ENCODE measurements at places on chromosomes 7 and 10.

DNA sequence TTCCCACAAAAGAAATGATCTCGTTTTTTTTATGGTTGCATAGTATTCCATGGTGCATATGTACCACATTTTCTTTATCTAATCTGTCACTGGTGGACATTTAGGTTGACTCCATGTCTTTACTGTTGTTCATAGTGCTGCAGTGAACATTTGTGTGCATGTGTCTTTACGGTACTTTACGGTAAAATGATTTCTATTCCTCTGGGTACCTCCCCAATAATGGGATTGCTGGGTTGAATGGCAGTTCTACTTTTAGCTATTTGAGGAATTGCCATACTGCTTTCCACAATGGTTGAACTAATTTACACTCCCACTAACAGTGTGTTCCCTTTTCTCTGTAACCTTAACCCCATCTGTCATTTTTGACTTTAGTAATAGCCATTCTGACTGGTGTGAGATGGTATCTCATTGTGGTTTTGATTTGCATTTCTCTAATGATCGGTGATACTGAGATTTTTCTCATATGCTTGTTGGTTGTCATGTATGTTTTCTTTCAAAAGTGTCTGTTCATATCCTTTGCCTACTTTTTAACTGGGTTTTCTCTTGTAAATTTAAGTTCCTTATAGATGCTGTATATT, 37.2 kb downstream of the MKLN1 start:
- DNase-seq: no peak

DNA sequence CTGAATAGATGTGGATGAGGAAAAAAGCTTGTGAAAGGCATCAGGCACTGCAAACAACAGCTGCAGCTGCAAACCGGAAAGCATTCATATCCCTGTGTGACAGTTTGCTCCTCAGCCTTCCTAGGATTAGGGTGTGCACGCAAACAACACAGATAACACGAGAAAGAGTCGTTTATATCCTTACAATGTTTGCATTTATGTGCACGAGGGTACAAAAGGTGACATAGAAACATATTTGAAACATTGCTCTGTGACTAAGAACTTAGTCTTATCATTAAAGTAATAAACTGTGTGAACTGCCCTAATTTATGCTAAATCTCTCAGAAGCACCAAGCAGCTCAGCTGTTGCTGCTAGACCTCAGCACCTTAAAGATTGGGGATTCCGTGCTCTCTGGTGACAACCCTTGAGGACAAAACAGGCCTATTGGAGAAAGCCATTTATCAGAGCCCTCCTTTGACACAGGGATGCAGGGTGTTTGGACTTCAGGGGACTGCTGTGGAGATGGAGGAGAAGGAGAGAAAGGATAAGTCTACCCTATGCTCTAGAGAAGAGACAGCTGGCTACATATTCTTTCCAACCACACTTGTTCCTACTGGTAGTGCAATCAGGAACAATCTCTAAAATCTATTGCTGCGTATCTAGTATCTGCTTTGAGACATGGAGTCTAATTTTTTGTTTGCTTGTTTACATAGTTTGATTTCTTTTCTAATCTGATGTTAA, 176.2 kb downstream of the GNAT3 start:
- no peak for DNase-seq

DNA sequence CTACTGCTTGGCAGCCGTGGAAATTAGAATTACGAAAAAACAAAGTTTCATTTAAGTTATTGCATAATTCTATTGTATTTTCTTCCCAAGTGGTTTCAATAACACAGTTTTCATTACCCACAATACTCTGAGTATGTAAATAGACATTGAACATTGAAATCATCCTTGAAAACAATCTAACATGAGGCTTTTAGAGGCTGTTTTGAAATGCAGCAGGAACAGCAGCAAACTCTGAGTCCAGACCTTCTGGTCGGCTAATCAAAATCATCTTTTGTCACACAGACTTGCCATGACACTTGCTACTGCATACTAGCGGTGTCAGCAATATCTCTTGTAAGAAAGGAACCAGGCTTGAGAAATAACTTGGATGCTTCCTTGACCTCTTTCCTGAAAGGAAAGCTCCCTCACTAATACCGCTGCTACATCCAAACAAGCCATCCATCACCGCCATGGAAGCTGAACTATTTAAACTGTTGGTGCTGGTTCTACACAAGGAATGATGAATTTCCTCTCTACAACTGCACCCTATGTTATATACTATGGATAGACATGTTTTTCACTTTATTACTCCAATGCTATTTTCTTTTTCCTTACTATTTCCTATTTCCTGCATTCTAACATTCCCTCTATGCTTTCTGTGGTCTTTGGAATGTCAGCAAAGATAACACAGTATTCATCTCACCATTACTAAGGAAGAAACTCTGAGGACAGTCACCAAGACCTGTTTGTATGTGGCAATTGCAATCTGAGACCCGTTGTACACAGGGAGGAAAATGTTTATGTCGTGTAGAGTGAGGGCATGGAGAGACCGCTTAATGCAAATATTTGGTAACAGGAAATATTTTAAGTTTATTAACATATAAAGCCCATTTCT, 130.8 kb downstream of the ITGA8 start:
- DNase-seq: no peak

- DNase-seq: peak; percentile 74
Observed at GRCh38 chr10:3783316-3783681, 1.7 kb downstream of the KLF6 start.

GRCh38 chr7:105112440-105113418, 98.7 kb downstream of the KMT2E start:
- DNase-seq: no peak

All from trophoblast cell (in vitro differentiated cells and primary cell).